ENCODE measurements at places on chromosomes 12 and 14.

GRCh38 chr14:71242237-71242748 is 335.0 kb downstream of the PCNX1 start:
- no peak for DNase-seq

- no peak for DNase-seq
These were observed 46.2 kb downstream of the ANO2 start for GRCh38 chr12:5898874-5899273.

- DNase-seq: no peak
These were observed 122.1 kb downstream of the FOXA1 start for GRCh38 chr14:37472906-37473305.

DNA sequence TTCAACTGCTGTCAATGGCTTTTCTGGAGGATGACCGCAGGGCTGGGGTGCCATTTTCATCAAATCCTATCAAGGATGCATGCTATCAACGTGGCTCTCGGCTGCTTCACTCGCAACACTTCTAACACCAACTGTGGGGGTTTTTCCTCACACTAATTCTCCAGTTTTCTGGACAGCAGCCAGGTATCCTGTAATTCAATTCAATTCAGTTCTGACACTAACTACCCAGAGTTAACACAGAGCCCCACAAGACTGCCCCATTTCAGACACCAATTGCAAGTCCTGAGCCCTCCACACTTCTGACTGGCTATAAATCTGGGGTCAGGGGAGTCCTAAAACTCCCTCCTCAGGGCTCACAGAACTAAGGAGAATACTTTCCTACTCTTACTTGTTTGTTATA is 55.3 kb upstream of the TMCC3 start:
- DNase-seq: no peak

Measured in activated CD4-positive, alpha-beta T cell treated with anti-CD3 and anti-CD28 coated beads for 4 hours (primary cell).